ENCODE measurements at places on chromosomes 3 and 15.

GRCh38 chr15:63538876-63539275 is 34.5 kb downstream of the USP3 start:
- DNase-seq, result no peak

DNA sequence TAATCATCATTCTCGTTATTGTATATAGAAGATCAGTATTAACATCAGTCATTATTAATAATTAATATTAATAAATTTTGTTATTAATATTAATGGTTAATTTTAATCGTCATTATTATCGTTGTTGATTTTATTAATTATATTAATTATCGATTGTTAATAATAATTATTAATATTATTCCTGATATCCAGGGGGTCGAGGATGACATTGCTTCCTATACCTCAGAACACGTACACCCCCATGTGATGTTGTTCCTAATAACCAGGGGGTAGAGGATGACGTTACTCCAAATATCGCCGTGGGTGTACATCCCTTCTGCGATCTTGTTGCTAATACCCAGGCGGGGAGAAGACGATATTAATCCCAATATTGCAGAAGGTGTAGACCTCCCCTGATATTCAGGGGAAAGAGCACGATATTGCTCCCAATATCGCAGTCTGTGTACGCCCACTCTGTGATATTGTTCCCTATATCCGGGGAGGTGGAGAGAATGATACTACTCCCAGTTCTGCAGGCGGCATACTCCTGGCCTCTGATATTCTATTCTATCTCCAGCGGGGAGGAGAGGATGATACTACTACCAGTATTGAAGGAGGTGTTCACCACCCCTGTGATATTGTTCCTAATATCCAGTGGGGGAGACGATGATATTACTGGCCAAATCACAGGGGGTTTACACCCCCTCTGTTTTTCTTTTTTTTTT is 22.3 kb upstream of the BMF start:
- DNase-seq, result no peak

DNA sequence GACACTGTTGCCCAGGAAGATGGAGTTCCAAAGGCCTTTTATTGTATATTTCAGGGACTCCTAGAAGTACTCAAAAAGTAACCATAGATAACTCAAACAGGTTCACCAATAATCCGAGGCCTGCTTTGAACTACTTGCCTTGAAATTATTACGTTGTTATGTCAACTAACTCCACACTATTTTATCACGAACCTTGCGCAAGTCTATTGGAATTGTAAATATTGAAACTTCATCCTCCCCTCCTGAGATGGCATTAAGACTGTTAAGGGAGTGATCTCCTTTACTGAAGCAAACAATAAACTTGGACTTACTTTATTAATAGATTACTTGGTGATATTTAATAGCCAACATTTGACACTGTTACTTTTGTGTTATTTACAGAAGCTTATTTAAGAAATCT is 199.6 kb upstream of the GADL1 start:
- DNase-seq, result no peak

DNA sequence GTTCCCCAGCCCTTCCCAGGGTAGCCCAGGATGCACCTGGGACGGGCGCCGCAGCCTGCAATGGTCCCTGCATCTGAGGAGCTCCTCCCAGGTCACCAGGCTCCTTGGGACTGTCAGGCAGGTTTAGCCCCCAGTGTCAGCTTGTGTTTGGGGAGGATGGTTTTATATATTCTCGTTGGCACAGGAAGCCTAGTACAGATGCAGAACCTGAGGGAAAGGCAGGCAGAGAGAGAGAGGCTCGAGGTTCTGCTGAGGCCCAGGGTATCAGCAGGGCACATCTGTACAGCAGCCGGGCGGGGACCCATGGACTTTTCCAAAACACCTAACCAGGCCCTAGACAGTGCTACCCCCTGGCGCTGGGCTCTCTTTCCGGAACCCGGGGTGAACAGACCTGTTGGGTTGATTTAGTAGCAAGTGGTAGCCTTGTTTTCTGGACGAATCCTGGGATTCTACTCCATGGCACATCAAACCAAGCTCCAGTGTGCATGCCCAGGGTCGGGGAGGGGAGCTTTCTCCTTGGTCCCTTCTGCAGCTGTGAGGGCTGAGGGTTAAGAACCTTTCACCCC is 8.6 kb downstream of the PAK6 start:
- no peak for DNase-seq

DNA sequence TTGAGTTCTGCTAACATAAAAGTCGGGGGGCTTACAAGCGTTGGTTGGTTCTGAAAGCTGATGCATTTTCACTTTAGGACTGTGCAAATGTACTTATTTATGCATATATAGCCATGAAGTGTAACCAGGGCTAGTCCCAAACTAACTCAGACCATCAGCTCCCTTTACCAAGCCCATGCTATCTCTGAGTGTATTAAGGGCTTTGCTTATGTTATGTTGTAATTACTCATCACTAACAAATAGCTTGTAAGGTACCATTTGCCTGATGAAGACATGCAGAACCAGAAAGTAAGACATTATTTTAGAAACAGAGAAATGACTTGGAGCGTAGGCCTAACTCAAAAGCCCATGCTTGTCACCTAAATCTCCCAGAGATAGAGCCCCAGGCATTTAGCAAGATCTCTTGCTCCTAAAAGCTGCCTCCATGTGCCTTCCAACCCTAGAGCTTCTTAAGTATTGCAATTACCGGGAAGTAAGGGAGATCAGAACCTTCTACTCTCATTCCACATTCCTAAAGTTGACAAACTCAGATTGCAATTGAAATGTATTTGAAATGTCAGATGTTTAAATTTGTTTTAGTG is 362.9 kb upstream of the RBMS3 start:
- DNase-seq, result no peak
